ENCODE measurements at places on chromosomes 6 and 20. TPM values are rescaled to one million over a fixed set of nuclear protein-coding genes. Genes with fewer than 3 reads are reported as not detected.

GRCh38 chr6:143015300-143015706 lies 45.4 kb upstream of the AIG1 start:
- no peaks in the 10 kb centered on the region for H3K36me3 ChIP-seq
- H3K4me3 ChIP-seq = no peak overlapping the region
- DNase-seq = no peak
- no peaks in the 10 kb centered on the region for H3K27me3 ChIP-seq
- H3K27ac ChIP-seq = no peak overlapping the region

HLA-DRB5 gene
- 1.5 TPM for total RNA-seq

DNA sequence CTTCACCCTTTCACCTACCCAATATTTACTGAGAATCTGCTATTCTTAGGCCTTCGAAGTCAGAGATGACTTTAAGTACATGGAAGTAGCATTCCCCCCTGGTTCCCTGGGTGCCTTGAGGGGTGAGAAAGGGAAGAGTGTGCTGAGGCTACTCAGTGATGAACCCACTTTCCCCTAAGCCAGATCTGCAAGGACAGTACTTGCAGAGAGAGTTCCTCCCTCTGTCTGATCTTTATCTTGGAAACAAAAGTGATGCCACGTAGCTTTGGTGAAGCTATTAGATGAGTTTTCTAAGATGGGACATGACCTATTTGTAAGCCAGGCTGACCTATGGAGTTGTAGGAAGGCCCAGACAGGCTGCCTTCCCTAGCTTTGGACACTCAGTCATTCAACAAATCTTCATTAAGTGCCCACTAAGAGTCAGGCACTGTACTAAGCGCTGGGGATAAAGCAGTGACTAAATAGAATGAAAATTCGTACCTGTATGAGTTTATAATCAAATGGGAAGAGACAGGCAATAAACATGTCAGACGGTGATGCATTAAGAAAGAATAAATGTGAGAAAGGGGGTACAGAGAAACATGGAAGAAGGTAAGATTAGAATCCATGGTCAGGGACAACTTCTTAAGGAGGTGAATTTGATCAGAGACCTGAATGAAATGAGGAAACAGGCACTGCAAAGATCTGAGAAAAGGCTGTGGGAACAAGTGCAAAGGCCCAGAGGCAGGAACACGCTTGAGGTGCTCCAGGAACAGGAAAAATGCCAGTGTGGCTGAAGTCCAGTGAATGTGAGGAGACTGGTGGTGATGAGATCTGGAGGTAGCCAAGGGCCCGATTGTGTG lies 42.2 kb downstream of the BCL2L1 start:
- DNase-seq = no peak
- H3K4me3 ChIP-seq = no peak overlapping the region
- H3K27ac ChIP-seq = no peak overlapping the region
- no peaks in the 10 kb centered on the region for H3K27me3 ChIP-seq
- H3K4me1 ChIP-seq = peaks cover 32% of the 10 kb centered on the region

DNA sequence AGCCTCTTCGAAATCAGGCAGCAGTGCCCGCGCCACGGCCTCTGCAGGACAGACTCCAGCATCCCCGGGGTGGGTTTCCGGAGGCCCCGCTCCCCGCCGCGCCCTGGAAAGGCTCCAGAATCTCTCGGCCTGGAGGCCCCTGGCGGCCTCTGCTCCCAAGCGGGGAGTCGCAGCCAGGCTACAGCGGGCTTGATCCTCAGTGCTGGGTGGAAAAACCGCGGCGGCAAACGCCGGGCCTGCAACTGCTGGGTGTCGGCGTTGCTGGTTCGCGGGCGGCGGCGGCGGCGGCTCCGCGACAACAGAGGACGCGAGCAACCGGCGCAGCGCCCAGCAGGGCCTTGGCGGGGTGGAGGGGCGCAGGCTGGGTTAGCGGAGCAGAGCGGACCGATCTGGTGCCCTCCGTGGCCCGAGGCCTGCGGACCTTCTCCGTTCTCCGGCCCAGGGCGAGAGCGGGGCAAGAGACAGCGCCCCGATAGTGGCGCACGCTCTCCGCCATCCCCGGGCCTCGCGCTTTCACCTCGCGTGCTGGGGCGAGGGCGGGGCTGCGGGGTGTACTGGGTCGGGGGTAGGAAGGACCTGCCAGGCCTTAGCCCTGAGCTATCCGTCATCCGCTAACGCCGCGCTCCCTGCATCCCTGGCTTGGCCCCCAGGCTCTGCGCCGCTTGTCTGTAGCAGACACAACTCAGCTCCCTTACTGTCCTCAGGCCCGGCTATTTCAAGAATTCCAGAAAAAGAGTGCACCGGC lies 3.4 kb upstream of the ZNF292 start:
- H3K4me3 ChIP-seq = peak overlapping the region; percentile 47
- no peaks in the 10 kb centered on the region for H3K36me3 ChIP-seq
- DNase-seq = peak; percentile 70
- peak overlapping the region; percentile 87 for H3K27ac ChIP-seq
- H3K4me1 ChIP-seq = peaks cover 27% of the 10 kb centered on the region

GRCh38 chr20:1282966-1283365 lies 16.9 kb downstream of the SNPH start:
- DNase-seq = no peak
- H3K4me3 ChIP-seq = no peak overlapping the region
- H3K27ac ChIP-seq = no peak overlapping the region
- no peaks in the 10 kb centered on the region for H3K36me3 ChIP-seq
- no peaks in the 10 kb centered on the region for H3K27me3 ChIP-seq

GRCh38 chr20:9507544-9508239 lies 6.7 kb upstream of the LAMP5 start:
- H3K27me3 ChIP-seq = peaks cover 82% of the 10 kb centered on the region
- no peaks in the 10 kb centered on the region for H3K36me3 ChIP-seq
- no peak overlapping the region for H3K27ac ChIP-seq
- no peaks in the 10 kb centered on the region for H3K4me1 ChIP-seq
- H3K4me3 ChIP-seq = no peak overlapping the region
- no peak for DNase-seq
